ENCODE measurements at places on chromosomes 5 and 9.

- no peak for DNase-seq
Measured at GRCh38 chr9:1469996-1470395, 419.8 kb downstream of the DMRT2 start.

- DNase-seq: no peak
Measured at GRCh38 chr5:139812836-139813805, 17.5 kb downstream of the PSD2 start.

DNA sequence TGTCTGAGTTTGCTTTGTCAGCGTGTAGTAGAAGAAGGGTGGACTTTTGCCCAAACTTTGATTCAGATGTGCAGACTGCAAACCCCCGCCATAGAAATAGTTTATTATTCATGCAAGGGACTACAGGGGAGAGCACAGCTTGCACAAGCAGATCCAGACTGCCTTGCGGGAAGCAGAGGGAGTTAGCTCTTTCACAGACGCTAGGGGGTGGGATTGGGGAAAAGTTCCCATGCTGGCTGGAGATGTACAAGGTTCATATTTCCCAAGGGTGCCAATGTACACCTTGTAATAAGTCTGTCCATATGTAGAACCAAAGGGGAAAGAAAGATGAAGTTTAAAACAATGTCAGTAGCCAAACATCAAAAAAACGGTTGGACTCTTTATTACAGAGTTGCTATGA is 749.7 kb upstream of the COX7C start:
- DNase-seq: no peak

GRCh38 chr9:18811171-18811570 is 221.8 kb downstream of the SAXO1 start:
- no peak for DNase-seq

- DNase-seq: peak; percentile 15
Measured at GRCh38 chr5:8864053-8864452, 681.8 kb downstream of the SEMA5A start.

DNA sequence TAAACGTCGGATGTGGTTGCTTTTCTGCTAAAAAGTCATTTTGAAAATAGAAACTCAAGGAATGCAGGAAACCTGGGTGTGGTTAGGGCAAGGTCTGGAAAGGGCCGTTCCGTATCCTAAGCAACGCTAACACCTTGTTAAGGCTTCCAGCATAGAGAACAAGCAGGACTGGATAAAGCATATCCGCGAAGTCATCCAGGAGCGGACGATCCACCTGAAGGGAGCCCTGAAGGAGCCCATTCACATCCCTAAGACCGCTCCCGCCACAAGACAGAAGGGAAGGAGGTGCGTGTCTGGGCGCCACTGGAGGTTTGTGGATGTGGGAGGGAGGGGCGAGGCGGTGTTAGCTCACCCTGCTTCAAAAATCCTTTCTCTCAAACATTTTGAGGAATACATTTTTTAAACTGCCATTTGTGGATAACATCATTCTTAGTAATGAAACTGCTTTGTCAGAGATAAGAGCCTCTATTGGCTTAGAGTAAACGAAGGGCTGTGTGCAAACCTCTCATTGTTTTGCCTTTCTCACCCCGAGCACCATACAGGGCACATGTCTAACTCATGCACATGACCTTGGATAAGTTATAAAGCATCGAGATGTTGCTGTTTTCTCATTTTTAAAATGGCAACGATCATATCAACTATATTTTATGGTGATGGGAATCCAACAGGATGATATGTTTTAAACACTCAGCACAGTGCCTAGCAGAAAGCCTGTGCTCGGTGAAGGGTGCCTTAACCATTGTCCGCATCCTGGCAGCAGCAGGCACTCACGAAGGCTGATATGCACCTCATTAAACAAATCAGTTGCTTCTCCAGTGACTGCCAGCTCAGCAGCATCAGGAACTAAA is 175.7 kb upstream of the OTULINL start:
- no peak for DNase-seq

DNA sequence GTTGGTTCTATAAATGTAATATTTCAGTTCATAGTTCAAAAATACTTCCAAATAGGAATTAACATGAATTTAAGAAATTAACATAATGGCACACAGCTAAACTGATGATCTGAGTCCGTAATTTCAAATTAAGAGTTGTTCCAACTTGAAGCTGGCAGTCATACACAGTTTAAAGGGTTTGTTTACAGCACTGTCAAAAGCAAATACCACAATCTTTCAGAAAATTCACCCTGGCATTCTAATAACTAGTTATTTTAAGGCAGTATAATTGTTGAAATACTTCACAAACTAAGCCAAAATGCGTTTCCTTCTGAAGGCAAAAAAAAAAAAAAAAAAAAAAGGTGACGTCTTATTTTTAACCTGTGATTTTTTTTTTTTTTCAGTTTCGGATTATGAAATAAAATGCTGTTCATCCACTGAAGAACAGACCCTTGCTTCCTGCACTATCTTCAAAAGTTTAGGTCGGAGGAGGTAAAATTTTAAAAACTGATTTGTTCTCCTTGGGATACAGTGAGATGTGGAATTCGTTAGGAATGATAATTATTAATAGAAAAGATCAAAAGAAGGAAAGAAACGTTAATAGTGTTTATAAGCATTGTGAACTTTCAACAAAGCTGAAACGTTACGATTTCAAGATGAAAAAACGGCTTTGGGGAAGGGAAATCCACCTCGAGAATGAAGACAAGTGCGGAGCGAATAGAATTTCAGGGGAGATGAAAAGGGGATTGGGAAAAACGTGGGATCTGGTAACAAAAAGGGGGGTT is 850 bp downstream of the IL6ST start:
- DNase-seq: no peak

GRCh38 chr5:41415242-41415641 is 95.2 kb downstream of the PLCXD3 start:
- no peak for DNase-seq

DNA sequence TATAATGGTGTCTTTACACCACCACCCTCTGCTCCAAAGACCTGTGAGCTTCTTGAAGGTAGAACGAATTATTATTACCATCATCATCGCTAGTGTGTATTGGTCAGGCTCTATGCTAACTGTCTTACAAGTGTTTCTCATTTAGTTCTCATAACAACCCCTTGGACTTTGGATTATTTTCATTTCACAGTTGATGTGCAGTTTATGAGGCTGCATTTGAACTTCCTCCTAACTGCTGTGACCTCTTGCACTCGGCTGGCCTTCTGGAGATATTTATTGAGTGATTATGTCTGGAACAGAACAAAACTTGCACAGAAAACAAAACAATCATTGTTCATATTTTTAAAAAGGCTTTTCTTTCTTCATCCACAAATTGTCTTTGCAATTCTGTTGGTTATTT is 306.3 kb upstream of the SGCD start:
- DNase-seq: no peak

- DNase-seq: no peak
Measured at GRCh38 chr5:53276825-53277224, 167.3 kb upstream of the MOCS2 start.

DNA sequence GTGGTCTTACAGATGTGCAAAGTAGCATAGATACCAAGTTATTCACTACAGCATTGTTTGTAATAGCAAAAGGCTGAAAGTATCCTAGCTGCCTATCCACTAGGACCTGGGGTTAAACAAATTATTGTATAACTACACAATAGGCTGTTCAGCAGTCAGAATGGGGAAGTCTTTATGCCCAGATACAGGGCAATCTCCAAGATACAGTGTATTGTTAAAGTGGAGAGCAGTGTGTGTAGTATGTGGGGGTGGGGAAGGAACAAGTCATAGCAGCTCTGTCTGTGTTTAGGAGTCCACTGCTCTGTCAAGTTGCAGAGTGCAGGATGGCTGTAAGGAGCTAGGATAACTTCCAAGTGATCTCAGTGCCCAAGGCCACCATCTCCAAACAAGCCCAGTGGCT is 5.5 kb downstream of the PCYOX1L start:
- no peak for DNase-seq

- DNase-seq: no peak
Measured at GRCh38 chr5:143131972-143132371, 271.5 kb downstream of the NR3C1 start.

GRCh38 chr5:133924221-133924920 is 44.1 kb downstream of the C5orf15 start:
- no peak for DNase-seq

DNA sequence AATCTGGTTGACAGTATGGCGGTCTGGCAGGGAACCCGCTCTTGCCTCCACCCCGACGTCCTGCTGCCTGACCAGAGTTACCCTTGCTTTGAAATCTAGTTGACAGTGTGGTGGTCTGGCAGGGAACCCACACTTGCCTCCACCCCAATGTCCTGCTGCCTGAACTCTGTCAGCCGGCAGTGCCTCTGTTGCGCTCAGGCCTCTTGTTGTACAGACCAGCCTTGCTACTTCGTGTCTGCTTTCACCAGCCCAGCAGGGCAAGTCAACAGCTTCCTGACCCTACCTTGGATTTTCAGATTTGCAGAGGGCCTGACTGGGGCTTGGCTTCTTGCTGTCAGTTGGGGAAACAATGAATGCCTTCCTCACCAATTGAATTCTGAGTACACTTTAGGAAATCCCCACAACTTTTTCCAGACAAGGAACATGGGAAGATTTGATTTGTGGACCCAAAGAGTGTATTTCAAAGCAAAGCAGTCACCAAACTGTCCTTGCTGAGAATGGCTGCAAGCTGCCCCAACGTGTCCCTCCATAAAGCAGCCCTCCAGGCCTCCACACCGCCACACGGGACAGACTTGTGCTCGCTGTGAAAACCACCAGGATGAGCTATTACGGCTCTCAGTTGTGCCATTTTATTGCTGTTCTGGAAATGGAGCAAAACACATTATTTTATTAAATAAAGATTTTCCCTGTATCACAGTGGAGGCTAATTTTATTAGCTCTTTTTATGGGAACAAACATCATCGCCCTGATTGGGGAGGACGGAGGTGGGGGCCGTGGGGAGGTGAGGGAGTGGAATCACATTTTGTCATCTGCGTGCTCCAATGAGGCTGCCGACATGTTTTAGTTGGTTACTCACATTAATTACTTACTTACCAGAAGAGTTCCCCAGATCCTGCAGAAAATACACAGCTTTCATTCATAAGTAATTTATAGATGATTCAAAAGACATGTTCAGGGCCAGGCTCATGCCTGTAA is 189.3 kb downstream of the AOPEP start:
- no peak for DNase-seq

- DNase-seq: no peak
Measured at GRCh38 chr9:135078361-135078821, 9.1 kb upstream of the OLFM1 start.

GRCh38 chr9:114824110-114824509 is 18.3 kb upstream of the TNFSF15 start:
- DNase-seq: no peak

GRCh38 chr5:56183506-56183905 is 49.6 kb downstream of the ANKRD55 start:
- DNase-seq: no peak

- DNase-seq: no peak
Measured at GRCh38 chr9:76895186-76895585, 10.7 kb downstream of the PRUNE2 start.

- DNase-seq: no peak
Measured at GRCh38 chr5:68299575-68299974, 84.0 kb downstream of the PIK3R1 start.

DNA sequence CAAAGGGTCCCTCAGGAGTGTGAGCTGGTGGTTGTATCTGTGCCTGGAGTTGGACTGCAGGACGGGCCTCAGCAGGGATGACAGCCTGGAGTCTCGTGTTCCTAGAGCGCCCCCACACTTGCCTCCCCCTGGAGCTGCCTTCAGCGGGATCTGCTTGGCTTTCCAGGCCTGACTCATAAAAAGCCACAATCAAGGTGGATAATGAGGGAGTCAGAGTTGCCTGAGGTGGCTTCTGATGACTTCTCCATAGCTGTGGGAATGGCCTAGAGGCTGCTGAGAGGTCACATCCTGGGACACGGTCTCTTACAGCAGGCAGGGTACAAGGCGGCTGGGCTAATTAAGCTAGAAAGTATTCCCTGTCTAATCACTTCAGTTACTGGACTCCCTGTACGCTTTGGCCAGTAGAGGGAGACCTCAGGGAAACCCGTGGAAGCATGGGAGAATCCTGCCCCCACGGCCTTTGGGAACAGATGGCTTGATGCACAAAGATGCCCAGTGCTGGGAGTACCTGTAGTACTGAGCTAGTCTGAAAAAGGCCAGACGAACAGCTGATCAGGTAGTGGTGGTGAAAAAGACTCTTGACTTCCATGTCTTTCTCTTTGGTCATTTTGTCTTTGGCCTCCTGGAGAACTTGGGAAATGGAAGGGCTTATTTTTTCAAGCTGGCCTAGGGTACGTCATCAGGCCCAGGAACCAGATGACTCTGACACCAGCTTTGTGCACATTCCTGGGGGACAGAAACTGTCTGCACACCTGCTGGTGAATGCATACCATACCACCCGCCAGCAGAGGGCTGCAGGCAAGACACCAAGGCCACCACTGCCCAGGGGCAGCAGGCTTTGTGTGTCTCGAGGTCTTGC is 16.1 kb upstream of the FRRS1L start:
- DNase-seq: no peak

DNA sequence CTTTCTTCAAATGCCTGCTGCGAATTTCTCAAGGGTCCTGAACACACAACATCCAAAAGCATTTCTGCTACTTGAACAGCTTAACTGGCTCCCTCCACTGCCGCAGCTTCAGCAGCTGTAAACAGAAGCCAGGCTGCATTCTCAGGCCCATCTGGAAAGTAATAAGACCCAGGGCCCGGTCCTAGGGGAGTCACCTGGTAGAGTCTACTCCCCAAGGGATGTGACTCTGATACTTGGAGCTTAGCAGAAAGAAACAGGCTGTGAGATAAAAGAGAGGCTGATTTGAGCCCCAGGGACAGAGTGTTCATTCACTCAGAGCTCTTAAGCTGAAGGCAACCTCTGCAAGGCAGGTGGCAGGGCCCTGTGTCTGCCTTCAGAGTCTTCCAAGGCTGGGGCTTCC is 356.8 kb downstream of the SPOCK1 start:
- DNase-seq: no peak

DNA sequence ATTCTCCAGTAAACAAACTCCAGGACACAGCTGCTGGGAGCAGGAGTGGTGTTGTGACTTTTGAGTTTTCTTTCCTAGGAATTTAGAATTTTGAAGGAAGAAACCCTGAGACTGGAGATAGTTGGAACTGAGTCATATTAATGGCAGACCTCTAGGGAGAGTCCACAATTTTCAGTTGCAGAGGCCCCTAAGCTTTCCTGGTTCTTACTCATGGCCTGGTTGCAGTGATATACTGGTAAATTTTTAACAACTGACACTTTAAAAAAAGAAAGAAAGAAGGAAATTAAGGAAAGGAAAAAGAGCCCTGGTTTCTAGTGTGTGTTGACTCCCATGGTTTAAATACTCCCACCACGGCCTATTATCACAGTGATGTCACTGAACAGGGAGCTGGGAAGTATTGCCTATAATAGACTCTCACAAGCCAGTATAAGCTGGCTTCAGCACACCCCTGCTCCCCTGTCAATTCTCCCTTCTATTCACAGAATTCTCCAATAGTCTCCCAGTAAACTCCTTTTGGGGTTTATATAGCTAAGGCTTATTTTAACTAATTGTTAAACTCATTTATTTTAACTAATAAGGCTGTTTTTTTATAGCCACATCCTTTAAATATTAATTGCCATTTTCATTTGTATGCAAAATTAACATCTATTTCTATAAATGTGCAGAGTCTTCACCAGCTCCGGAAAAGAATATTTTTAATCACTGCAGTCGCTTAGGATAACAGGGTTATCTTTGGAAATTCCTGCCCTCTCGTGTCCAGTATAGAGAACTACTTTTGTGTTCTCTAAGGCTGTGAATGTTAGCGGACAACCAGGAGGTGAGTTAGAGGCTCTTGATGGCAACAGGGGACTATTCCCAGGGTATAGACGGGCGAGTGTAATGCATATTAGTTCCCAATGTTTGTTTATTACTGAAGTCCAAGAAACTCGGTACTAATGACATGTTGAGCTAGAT is 59.7 kb downstream of the GGTA1 start:
- DNase-seq: no peak

- no peak for DNase-seq
Measured at GRCh38 chr5:115132465-115132864, 37.2 kb downstream of the TRIM36 start.
